NCI-H226 (cell line): ENCODE measurements at places on chromosomes 7 and 10.
A peak's percentile ranks its signal among the peaks of the same experiment; 100 is the strongest.

DNA sequence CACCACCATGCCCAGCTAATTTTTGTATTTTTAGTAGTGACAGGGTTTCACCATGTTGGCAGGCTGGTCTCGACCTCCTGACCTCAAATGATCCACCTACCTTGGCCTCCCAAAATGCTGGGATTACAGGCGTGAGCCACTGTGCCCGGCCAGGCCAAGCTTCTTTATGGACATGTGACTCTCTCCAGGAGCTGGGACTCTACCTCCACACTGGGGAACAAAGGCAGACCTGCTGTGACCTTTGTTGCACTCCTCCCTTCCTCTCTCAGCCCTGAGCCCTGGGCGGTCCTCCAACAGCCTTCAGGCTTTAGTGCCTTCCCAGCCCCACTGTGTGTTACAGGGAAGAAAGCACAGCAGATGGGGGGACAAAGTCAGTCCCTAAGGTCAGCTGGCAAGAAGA lies 55.0 kb upstream of the DUSP5 start:
- no peak for DNase-seq

- no peak for DNase-seq
Measured at GRCh38 chr10:26987851-26988250, 112.4 kb downstream of the ANKRD26 start.

GRCh38 chr7:134153493-134154136 lies 26.5 kb downstream of the LRGUK start:
- DNase-seq: no peak

DNA sequence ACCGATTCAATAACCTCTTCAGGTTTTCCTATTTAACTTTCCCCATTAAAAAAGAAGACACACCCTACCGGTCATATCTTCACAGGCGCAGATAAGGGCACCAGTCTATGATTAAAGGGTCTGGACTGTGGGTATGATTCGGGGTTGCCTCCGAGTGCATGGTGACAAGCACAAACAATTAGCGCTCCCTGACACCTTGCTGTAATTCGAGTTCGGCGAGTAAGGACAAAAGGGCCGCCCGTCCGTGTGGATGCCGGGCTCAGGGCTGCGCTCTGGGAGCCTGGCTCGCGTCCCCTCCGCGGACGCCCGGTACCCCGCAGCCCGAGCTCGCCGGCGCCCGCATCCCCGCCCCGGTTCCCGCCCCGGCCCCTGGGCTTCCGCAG lies 111.9 kb upstream of the RHEB start:
- peak; percentile 18 for DNase-seq

- DNase-seq: no peak
Measured at GRCh38 chr7:122363144-122363543, 58.6 kb upstream of the FEZF1 start.

- no peak for DNase-seq
Measured at GRCh38 chr7:7696458-7697119, 21.8 kb downstream of the RPA3 start.

DNA sequence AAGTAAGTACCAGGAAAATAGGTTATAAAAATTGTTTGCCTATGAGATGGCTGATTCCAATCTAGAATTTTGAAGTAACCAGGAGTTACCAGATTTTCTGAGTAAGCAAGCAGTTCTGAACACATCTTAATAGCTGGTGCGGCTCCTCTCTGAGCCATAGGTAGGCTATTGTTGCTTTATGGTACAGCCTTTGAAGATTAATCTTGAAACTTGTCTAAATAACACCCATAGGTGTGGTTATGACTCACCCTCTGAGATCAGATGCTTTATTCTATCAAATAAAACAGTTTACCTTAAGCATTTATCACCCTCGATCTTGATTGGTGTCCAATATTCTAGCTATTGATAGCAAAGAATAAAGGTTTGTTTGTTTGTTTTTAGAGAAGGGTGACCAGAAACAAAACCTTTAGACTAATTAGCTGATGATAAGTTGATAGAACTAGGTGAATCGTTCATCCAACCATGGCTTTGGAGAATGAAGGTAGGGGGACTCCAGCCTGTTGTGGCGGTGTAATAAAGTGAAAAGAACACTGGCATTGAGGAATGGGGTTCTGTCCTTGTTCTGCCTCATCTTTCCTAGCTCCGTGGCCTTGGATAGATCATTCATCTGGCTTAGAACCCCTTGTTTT lies 72.2 kb downstream of the VTI1A start:
- no peak for DNase-seq

DNA sequence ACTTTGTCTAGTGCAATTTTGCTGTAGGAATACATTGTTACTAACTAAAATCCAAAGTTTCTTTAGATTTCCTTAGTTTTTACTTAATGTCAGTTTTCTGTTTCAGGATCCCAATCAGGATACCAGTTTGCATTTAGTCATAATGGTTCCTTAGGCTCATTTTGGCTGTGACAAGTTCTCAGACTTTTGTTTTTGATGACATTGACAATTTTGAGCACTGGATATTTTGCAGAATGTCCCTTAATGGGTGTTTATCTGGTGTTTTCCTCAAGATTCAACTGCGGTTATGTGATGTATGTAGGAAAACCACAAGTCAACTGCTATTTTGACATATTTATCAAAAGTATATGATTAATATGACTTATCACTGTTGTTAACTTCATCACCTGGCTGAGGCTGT lies 482.6 kb downstream of the PCDH15 start:
- DNase-seq: no peak

DNA sequence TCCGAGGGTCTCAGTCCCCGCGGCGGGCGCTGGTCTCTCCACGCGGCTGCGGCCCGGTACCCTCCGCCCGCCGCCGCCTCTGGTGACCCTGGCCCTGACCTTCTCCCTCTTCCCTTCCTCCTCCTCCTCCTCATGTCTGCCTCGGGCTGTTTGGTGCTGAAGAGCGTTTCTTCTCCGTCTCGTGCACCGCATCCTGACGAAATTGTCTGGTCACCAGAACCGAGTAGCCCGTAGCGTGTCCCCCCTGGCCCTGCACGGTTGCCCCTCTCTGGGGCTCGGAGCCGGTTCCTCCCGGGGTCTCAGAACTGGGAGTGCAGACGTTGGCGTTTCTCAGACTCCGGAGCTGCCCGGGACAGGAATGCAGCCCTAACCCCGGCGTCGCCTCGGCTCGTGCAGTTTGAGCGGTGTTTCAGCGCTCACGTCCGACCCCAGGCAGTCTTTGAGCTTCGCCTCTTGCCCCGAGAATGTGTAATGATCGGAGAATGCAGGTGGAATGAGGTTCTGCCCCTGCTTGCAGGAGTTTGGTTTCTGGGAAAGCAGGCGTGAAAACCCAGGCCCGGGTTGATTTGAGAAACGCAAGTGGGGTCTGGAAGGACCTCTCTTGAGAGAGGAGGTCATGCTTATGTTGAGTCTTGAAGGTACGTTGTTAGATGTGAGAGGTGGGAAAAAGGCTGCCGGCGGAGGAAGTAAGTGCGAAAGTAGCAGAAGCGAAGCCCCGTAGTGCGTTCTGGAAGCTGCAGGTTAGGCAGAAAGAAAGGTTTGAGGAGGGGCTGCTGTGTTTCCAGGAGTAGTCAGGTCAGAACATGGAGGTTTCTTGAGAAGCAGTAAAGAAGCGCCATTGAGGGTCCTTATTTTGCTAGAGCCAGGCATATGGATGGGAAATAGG lies 743 bp downstream of the RBM17 start:
- no peak for DNase-seq

DNA sequence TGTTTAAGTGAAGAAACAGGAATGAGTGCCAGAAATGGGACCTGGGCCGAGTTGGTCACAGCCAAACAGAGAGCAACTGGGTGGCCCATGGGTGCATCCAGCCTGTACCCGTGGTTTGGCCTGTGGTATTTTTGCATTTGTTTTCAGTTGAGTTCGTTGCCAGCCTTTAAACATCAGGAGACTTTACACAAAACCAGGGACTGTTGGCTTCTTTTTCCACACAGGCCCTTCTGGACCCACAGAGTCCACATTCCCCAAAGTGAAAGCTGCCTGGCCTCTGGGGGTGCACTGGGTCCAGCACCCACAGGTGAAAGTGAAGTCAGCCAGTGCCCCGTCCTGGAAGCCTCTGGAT lies 54.1 kb upstream of the TNS3 start:
- no peak for DNase-seq

GRCh38 chr10:36119455-36119854 lies 477.4 kb upstream of the FZD8 start:
- DNase-seq: no peak
